SJCRH30 (cell line): ENCODE measurements at places on chromosomes 3 and 15. TPM values are rescaled to one million over a fixed set of nuclear protein-coding genes. Genes with fewer than 3 reads are reported as not detected.

Gene ITIH1
- total RNA-seq = 0.04 TPM in 1 of 2 replicates, not detected in the other

Gene SNRPN
- 65.7 and 66.1 TPM in 2 replicates for total RNA-seq

Gene DHFR2
- 3.4 TPM in 2 replicates for total RNA-seq

Gene LDHAL6B
- total RNA-seq = not detected in 2 replicates

Gene ZNF774
- 1.1 and 1.8 TPM in 2 replicates for total RNA-seq

Gene CPEB1
- total RNA-seq = 0.04 and 0.13 TPM in 2 replicates

GRCh38 chr3:123620343-123620742 lies 35.5 kb upstream of the HACD2 start:
- DNase-seq = peak; percentile 35

- DNase-seq = no peak
These were observed 98.2 kb upstream of the NR2F2 start for GRCh38 chr15:96232335-96232734.

DNA sequence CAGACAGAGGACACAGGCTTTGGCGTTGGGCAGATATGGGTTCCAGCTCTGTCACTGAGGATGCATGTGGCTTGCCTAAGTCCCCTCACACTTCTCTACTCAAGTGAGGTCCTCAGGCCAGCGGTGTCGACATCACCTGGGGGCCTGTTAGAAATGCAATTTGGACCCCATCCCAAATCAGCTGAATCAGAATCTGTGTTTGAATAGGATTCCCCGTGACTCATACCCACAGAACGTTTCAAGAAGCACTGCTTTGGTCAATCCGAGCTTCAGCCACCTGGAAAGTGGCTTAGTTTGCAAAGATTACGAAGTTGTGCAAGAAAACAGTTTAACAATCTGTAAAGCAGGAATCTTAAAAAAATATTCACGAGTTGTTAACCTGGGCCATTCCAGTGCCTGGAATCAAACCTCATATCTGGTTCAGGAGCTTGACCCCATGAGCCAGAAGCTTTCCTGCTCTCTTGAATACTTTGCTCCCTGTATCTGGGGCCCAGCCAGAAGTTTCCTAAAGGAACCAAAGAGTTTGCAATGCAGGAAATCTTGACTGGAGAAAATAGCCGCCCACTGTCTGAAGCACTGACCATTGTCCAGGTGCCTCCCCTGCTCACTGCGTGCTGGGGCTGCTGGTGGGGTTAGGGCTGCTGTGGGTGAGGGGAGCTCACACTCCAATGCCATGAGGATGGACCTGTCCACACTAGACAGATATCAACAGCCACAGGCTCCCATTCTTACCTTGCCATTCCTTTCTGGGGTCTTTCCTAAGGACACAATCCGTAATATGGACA lies 208.5 kb upstream of the LINGO1 start:
- DNase-seq = no peak

- DNase-seq = no peak
These were observed 138.6 kb downstream of the OPA1 start for GRCh38 chr3:193731656-193732055.

GRCh38 chr15:79003301-79003700 lies 58.5 kb upstream of the CTSH start:
- DNase-seq = no peak

DNA sequence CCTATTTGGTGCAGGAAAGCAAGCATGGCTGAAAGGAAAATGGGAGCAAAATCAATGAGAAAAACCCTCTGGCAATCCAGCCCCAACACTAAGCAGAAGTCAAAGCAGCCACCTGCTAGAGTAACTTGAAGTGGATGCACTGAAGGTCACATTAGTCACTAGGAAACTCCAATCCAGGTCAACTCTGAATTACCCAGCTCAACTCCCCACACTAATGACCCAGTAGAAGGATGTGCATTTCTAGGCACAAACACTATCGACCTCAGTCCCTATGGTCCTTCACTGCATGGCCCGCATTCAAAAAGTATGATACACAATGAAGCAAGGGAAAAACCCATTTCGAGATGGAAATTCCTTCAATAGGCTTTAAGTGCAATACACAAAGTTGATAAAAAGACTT lies 80.6 kb downstream of the RAD18 start:
- DNase-seq = no peak

DNA sequence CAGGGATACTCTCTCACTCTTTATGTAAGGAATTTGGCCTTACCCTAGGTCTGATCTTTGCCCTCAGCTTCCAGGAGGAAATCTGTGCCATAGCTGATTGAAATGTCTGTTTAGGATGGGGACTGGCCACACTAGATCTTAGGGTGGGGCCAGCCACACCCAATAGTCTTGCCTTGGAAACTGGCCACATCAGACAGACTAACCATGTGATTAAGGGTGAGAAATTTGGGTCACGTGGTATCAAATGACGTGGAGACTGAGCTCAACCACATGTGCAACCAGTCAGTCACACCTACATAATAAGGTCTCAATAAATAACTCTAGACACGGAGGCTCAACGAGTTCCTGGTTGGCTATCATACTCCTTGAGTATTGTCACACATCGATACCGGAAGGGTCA lies 113.5 kb downstream of the CNTN3 start:
- DNase-seq = no peak

DNA sequence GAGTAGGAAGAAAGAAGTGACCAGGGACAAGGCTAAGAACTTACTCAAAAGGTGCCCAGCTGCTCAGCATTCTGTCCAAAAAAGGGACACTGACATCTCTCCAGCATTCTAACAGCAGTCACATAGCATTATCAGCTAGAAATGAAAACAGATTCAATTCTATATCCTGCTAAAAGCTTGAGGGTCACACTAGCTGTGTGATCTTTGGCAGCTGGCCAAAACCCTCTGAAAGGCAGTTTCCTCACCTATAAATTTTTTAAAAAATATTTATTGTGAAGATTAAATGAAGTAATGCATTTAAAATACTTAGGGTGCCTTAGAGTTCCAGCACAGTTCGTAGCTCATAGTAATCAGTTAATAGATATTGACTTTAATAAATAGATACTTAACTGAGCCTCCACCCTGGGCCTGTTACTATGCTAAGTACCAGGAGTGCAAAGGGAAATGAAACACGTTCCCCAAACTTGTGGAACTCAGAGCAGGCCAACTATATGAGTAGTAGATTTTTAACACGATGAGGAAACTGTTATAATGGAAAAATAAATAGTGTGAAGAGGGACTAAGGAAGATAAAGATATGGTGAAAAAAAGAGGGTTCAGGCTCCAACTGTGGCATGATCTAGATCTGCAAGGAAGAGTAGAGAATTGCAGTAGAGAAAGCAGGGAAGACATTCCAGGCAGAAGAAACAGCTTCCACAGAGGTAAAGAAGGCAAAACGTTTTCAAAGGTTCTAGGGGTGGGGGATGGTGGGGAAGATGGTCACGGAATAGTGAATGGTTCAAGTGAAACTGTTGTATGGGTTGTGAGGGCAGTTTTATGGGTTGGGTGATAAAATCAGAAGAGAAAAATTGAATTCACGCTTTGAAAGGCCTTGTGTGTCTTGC lies 11.4 kb downstream of the CD86 start:
- no peak for DNase-seq

DNA sequence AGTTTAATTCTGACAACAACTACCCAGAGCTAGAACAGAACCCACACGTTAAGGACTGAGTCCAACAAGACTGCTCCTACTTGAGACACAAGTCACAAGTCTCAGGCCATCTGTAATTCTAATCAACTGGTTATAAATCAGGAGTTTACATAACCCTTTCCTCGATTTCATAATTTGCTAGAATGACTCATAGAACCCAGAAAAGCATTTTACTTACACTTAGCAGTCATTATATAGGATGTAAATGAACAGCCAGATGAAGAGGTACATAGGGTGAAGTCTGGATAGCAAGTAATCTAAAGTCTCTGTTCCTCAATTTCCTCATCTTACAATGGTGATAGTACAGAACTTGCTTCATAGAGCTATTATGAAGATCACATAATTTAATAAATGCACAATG lies 1018.2 kb downstream of the DIPK2A start:
- no peak for DNase-seq

GRCh38 chr3:129611812-129612533 lies 5.5 kb upstream of the PLXND1 start:
- DNase-seq = peak; percentile 76
